Stimulated activated CD8-positive, alpha-beta memory T cell treated with anti-CD3 and anti-CD28 coated beads, Interleukin-4, amount 100 ng/mL, for 4 hours (primary cell): ENCODE measurements at places on chromosomes 7 and 10.

GRCh38 chr7:6579446-6579845, 2.2 kb downstream of the ZDHHC4 start:
- no peak for DNase-seq

GRCh38 chr7:38796626-38797501, 112.1 kb downstream of the VPS41 start:
- DNase-seq, result no peak

GRCh38 chr7:27103489-27104226, 1.2 kb upstream of the HOXA2 start:
- no peak for DNase-seq

GRCh38 chr7:122736183-122736582, 33.5 kb upstream of the RNF148 start:
- DNase-seq, result no peak

DNA sequence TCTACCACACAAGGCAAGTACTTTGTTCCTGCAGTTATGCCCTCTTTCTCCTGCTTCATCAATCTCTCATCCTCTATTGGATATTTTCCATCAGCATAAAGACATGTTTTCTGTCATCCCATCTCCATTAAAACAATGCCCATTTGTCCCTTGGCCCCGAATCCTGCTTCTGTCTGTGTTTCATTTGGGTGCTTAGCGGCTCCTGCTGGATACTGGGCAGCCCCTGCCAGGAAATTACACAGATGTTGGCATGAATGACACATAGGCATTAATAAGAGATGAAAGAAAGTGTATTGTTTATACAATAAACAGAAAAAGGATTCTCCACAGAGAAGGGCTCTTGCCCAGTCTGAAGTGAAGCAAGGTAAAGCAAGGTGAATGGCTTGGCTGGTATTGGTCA, 765.3 kb downstream of the REEP3 start:
- DNase-seq, result no peak

DNA sequence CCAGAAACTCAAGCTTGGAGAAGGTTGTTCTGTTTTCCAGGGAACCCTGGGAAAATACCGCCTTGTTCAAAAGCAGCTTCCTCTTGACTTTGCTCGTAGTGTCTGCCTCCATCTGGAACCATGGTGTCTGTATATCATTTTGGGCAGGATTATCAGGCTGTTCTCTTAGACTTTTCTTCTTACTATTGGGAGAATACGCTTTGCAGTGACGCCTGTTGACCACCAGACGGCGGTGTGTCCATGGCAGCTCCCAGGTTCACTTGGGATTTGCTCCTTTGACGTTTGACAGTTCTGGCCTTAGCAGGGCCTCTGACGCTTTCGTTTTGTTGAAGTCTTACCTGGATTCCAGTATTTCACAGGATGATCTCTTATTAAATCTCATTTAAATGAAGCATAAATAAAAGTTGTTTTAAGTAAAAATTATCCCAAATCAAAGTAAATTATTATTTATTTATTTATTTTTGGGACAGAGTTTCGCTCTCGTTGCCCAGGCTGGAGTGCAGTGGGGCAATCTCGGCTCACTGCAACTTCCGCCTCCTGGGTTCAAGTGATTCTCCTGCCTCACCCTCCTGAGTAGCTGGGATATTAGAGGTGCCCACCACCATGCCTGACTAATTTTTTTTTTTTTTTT, 41.8 kb upstream of the GJD4 start:
- no peak for DNase-seq

GRCh38 chr7:143934526-143935325, at the start of gene OR2F2:
OR2F2 (plus strand) TSS chr7:143935233; CDS start chr7:143935233, 0 bp downstream.
- DNase-seq, result no peak

GRCh38 chr10:74079936-74080590, 70.6 kb downstream of the AP3M1 start:
- DNase-seq, result no peak
